Dermis microvascular lymphatic vessel endothelial cell (primary cell): ENCODE measurements at places on chromosomes 12 and 14. TPM values are rescaled to one million over a fixed set of nuclear protein-coding genes. Genes with fewer than 3 reads are reported as not detected.

Gene NOC4L
- total RNA-seq, result 10.5 and 12.3 TPM in 2 replicates

Gene KLRC3
- total RNA-seq, result not detected in 2 replicates

Gene TSPAN9
- 68.3 and 96.8 TPM in 2 replicates for total RNA-seq

Gene ANKRD33
- total RNA-seq, result 0.13 and 0.26 TPM in 2 replicates

Gene IGF1
- 0.26 and 2.1 TPM in 2 replicates for total RNA-seq

Gene RIC8B
- 8.2 and 10.6 TPM in 2 replicates for total RNA-seq

Gene LRP10
- 35.2 and 65.7 TPM in 2 replicates for total RNA-seq

Gene RNASE9
- not detected in 2 replicates for total RNA-seq

Gene LRP1-AS
- total RNA-seq, result not detected in 2 replicates

Gene GLIPR1L1
- not detected in 2 replicates for total RNA-seq

Gene MANSC4
- total RNA-seq, result not detected in 2 replicates

Gene GON7
- 10.1 and 14.6 TPM in 2 replicates for total RNA-seq

Gene SLC39A5
- total RNA-seq, result not detected in 2 replicates

Gene SIRT4
- 1.5 and 1.8 TPM in 2 replicates for total RNA-seq
